ENCODE measurements at places on chromosomes 12 and 14.

DNA sequence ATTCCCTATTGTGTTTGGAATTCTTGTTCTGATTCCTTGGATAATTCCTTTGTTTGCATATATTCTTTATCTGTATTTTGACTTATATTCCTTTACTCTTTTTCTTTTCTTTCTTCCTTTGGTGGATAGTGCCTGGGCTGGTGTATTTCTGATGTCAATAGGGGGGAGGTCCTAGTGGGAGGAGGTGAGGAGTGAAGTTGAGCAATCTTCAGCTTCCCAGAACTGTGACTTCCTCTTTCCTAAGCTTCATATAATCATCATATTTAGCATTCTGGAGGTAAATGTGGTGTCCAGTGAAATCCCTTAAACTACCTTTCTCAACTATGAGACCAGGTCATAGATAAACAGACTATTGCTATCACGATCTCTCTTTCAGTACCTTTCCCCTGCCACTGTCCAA lies 29.6 kb upstream of the TBPL2 start:
- DNase-seq: no peak

DNA sequence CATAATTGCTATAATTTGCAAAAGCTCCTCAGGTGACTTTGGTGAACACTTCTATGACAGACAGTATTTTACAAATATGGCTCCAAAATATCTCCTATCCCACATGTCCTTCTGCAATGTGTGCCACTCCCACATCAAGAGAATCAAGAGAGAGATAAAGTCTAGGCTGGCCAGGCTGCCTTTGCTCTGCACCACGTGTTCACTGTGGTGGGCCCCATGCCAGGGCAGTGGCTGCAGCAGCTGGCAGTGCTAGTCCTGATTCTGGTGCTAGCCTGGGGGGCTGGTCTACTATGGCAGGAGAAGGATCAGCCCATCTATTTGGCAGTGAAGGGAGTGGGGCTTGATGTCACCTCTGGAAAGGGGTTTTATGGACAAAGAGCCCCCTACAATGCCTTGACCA lies 86.3 kb downstream of the DRAM1 start:
- no peak for DNase-seq

- no peak for DNase-seq
These were observed 31.8 kb downstream of the PPM1H start for GRCh38 chr12:62903151-62903550.

GRCh38 chr12:12717586-12718380 lies 615 bp downstream of the CDKN1B start:
- peak; percentile 39 for DNase-seq

GRCh38 chr12:112524676-112525425 lies 106.1 kb downstream of the PTPN11 start:
- no peak for DNase-seq

DNA sequence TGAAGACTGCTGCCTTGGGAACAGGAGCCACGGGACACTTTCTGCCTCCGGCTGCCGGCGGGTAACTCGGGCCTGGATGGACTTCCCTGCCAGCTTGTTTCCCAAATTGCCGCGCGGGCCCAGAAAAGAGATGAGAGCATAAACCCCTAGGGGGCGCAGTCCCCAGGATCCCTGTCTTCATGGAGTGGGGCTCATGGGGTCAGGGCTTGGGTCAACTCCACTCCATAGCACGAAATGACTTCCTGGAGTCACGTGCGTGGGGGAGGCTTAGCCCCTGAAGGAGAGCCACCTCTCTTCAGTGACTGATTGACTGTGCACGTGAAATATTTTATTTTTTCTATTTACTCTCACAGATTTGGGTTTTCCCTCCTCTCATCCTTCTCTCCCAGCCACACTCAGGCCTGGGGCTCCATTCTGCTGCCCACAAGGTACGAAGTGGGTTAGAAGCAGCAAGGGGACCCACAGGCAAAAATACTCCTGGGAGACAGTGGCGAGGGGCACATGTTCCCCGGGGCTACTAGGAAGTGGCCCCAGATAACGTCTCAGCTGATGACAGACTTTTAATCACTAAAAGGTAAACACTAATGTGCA lies 10.0 kb downstream of the PGF start:
- peak; percentile 49 for DNase-seq

DNA sequence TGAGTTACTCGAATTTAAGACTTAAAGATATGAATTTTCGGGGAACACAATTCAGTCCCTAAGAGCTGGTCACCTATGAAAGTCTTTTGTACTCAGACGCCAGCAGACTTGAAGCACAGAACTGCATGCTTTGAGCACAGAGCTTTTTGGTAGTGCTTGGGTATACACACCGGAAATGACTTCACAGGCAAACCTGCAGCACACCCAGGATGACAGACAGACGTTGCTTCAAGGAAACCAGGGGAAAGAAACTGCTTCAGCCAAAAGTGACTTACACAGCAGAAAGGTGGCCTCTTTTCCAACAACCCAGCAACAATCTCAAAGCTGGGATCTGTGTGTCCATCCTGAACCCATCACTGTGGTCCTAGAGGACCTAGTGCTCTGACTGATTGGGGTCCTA lies 975.1 kb downstream of the AACS start:
- DNase-seq: no peak

GRCh38 chr14:98782062-98782461 lies 489.9 kb downstream of the BCL11B start:
- DNase-seq: no peak

- no peak for DNase-seq
These were observed 5.0 kb upstream of the KCNK13 start for GRCh38 chr14:90056826-90057225.

DNA sequence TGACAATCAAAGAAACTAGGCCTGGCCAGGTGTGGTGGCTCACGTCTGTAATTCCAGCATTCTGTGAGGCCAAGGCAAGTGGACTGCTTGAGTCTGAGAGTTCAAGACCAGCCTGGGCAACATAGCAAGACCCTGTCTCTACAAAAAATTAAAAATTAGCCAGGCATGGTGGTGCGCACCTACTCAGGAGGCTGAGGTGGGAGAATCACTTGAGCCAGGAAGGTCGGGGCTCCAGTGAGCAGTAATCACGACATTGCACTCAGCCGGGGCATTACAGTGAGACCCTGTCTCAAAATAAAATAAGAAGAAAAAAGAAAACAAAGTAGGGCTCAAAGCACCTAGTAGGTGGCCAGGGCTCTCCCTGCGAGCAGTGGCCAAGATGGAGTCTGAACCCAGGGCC lies 79.1 kb downstream of the CHGA start:
- DNase-seq: no peak

DNA sequence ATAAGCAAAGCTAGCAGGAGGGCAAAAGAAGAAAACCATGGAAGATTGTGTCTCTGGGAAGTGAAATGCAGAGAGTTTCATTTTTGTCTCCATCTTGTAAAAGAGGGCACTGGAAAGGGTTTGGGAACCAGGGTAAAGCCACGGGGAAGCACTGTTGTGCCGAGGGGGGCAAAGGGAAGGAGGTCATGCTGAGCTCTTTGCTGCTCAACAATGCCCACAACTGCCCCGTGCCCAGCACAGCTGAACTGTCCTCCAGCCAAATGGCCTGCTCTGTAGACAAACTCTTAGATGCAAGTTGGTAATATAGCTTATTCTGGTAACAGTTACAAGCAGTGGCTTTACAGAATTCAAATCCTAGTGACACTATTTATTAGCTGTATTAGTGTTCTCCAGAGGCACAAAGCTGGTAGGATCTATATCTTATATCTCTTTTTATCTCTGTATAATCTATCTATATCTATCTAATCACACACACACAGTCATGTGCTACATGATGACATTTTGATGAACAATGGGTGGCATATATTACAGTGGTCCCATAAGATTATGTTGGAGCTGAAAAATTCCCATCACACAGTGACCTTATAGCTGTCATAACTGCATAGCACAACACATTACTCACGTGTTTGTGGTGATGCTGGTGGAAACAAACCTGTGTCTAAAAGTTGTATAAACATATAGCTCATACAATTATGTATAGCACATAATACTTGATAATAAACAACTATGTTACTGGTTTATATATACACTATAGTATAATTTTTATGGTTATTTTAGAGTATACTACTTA lies 203.4 kb upstream of the DDHD1 start:
- DNase-seq: no peak

- no peak for DNase-seq
These were observed 38.6 kb downstream of the CYP46A1 start for GRCh38 chr14:99722741-99723140.

DNA sequence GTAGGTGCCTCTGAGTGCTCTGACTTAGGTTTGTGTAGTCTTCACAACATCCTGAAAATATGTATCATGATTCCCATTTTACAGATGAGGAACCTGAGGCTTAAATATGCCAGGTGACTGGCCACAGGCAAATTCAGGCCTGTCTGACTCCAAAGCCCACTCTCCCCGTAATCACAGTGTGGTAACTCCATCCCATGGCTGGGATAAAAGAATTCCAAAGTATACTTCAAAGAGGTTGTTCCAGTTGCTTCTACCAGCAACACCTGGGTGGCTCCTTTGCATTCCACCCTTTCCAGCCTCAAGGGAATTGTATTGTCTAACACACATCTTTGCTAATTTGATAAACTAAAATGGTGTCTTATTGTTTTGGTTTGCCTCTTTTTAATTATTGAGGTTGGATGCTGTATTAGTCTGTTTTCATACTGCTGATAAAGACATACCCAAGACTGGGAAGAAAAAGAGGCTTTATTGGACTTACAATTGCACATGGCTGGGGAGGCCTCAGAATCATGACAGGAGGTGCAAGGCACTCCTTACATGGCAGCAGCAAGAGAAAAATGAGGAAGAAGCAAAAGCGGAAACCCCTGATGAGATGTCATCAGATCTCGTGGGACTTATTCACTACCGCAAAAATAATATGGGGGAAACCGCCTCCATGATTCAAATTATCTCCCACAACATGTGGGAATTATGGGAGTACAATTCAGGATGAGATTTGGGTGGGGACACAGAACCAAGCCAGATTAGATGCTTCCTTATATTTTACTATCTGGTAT lies 9.9 kb upstream of the CHST11 start:
- DNase-seq: no peak

GRCh38 chr12:124867401-124867930 lies 3.8 kb upstream of the SCARB1 start:
- DNase-seq: no peak

- DNase-seq: no peak
These were observed 6.3 kb upstream of the PIP4K2C start for GRCh38 chr12:57584690-57585089.

DNA sequence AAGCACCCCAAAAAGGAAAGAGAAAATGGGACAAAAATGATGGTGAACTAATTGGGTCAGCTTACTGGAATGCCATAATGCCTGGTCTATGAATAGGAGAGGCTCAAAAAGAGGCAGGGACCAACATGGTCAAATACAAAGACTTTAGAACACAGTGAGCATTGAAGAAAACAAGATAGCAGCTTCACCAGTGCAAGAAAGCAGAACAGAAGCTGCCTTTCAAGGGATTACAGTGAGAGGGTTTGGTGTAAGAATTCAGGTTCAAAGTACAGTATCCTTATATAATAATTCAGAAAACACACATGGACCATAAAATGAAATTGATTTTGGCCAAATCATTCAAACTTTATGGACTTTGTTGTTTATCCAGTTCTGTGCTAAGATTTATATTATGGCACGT lies 162.1 kb downstream of the NAV3 start:
- DNase-seq: no peak

DNA sequence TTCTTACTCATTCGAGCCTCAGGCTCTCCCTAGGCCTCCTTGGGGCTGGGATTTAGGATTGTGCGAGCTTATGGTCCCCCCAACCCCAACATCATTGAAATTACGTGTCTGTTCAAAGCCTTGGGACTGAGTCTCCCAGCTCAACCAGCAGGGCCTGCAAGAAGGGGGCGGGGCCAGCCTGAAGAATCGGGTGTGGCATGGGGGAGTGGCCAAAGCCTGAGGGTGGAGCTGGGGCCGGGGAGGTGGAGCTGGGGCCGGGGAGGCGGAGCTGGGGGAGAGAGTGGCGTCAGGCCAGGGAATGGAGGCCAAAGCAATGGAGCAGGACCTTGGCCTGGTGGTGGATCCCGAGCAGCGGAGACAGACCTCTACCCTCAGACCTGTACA lies 24.3 kb upstream of the HSPB8 start:
- DNase-seq: peak; percentile 11

DNA sequence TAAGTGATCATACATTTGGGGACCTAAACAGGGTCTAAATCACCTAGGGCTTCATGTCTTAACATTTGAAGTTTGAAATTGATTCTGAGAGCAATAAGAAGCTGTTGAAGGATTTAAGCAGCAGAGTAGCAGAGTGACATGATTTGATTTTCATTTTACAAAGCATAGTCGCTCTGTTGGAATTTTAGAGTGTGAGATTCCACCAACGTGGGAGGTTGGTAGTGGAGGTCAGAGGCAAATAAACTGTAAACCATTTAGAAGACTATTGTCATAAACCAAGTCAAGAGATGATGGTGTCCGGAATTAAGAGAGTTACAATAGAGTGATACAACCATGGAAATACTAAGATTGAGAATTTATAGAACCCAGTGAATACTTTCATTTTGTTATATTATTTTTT lies 52.7 kb upstream of the ZDHHC17 start:
- no peak for DNase-seq

- DNase-seq: peak; percentile 66
These were observed 13.8 kb downstream of the PRPF40B start for GRCh38 chr12:49636979-49637755.

DNA sequence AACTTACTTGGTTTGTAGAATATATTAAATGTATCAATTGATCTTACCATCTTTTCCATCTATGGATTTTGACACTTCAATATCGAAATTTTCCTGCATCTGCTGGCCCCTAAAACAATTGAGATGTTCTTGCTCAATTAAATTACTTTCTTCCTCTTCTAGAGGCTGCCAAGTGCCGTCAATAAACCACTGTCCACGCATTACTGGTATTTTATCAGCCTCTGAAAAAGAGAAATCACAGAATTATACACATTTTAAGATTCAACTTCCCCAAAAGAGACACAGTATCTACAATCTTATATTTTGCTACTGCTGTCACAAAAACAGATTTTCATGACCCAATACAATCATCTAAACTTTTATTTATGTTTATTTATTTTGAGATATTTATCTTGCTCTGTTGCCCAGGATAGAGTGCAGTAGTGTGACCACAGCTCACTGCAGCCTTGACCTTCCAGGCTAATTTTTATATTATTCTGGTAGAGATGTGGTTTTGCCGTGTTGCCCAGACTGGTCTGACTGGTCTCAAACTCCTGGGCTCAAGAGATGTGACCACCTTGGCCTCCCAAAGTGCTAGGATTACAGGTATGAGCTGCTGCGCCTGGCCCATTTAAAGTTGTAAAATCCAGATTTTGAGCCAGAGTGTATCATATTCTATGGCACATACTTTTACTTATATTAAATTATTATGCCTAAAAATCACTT lies 49.3 kb downstream of the DDHD1 start:
- DNase-seq: no peak
